Cortex of kidney (tissue), 1 donor: ENCODE measurements at places on chromosomes 13 and 19.

DNA sequence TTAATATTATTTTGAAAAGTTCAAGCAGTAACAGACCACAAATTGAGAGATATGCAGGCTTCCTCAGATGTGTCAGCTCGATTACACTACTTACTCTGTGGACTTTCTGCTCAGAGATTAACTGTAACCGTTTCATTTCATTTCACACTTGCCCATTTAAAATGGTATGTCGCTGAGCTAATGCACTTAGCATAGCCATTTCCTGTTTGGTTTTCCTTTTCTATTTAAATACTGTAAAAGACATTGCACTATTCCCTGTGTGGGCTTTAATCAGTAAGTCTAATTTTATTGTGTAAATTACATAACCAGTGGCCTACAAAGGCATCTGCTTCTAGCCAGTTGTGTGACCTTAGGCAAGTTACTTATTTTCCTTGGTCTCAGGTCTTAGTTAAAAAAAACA is 237.6 kb downstream of the LACC1 start:
- no peak for DNase-seq

DNA sequence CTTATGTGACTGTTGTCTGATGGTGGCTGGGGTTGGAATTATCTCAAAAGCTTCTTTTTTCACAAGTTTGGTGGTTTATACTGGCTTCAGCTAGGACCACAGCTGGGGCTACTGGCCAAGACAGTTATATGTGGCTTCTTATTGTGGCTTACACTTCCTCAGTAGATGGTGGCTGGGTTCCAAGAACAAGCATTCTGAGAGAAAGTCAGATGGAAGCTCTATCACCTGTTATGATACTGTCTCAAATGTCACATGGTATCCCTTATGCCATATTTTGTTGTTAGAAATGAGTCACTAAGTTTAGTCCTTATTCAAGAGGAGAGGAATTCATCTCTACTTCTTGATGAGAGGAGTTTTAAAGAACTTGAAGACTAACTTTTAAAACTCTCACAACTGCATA is 41.6 kb downstream of the NDFIP2 start:
- no peak for DNase-seq

DNA sequence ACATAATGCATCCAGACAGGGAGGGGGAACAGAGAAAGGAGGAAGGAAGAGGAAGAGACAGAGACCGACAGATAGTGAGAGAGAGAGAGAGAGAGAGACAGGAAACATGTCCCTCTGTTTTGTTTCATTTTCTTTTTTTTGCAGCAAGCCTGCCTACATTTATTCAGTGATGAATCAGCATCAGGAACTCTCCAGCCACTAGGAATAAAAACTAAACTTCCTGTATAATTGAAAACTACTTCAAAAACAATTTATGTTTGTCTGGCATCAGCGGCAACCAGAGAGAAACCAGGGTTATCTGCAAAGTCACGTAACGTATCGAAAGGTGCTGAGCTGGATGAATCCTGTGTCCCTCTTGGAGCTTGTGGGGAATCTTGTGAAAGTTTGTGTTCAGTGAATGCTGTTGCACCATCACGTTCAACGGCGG is 148.6 kb upstream of the SOX21 start:
- DNase-seq = no peak

DNA sequence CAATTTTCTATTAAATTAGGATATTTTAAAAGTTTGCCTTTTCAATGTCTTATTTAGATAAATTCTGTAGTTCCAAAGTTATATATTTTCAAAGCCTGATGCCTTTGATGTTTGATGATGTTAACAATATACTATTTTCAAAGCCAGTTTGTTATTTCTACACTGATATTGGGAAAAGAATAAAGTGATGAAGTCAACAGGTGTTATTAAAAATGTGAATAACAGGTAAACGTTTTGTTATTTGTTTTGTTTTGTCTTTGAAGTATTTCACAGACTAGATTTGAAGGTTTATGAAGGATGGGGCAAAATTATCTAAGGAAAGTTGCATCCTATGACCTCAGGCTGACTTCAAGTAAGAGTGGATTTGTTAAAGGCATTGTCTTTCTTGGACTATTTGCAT is 33.1 kb upstream of the ZNF420 start:
- DNase-seq = no peak
